Liver (tissue), 10 donors: ENCODE measurements at places on chromosomes 6 and 20. TPM values are rescaled to one million over a fixed set of nuclear protein-coding genes. Genes with fewer than 3 reads are reported as not detected.

DNA sequence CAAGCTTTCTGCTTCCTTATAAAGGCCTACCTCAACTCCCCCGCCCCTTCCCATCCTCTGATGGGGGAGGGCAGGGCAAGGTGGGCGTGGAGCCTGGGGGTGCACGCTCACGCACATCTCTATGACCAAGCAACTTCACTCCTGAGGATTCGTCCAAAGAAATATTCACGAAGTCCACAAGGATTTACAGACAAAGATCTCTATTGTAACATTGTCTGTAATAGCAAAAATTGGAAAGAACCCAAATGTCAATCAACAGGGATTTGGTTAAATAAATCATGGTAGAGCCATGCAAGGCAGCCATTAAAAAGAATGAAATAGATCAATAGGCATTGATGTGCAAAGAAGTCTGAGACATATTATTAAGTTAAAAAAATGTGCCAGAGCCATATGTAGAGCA, 130.4 kb upstream of the AFDN start:
- no peak overlapping the region for H3K27ac ChIP-seq
- DNase-seq, result no peak
- no peaks in the 10 kb centered on the region for H3K27me3 ChIP-seq
- H3K36me3 ChIP-seq, result no peaks in the 10 kb centered on the region
- H3K4me1 ChIP-seq, result no peaks in the 10 kb centered on the region
- H3K4me3 ChIP-seq, result no peak overlapping the region

GRCh38 chr6:147561726-147562125, 53.2 kb downstream of the SAMD5 start:
- no peak overlapping the region for H3K27ac ChIP-seq
- no peaks in the 10 kb centered on the region for H3K27me3 ChIP-seq
- no peaks in the 10 kb centered on the region for H3K36me3 ChIP-seq
- no peak overlapping the region for H3K4me3 ChIP-seq
- no peaks in the 10 kb centered on the region for H3K4me1 ChIP-seq

The NCOA6 gene
- 6.4 TPM for polyA plus RNA-seq

The SLC2A10 gene
- 38.9 TPM for polyA plus RNA-seq

The NMBR gene
- not detected for polyA plus RNA-seq
